ENCODE measurements at places on chromosomes 13 and 19.
A peak's percentile ranks its signal among the peaks of the same experiment; 100 is the strongest.

- peaks cover 12% of the 10 kb centered on the region for H3K36me3 ChIP-seq
- DNase-seq: no peak
- no peaks in the 10 kb centered on the region for H3K27me3 ChIP-seq
- no peak overlapping the region for H3K27ac ChIP-seq
Measured at GRCh38 chr19:57441979-57442752, 7.0 kb downstream of the ZNF749 start.

GRCh38 chr19:2974342-2975041 is 2.9 kb upstream of the TLE6 start:
- peaks cover 16% of the 10 kb centered on the region for H3K4me1 ChIP-seq
- H3K36me3 ChIP-seq: no peaks in the 10 kb centered on the region
- no peak overlapping the region for H3K27ac ChIP-seq
- H3K4me3 ChIP-seq: no peak overlapping the region

DNA sequence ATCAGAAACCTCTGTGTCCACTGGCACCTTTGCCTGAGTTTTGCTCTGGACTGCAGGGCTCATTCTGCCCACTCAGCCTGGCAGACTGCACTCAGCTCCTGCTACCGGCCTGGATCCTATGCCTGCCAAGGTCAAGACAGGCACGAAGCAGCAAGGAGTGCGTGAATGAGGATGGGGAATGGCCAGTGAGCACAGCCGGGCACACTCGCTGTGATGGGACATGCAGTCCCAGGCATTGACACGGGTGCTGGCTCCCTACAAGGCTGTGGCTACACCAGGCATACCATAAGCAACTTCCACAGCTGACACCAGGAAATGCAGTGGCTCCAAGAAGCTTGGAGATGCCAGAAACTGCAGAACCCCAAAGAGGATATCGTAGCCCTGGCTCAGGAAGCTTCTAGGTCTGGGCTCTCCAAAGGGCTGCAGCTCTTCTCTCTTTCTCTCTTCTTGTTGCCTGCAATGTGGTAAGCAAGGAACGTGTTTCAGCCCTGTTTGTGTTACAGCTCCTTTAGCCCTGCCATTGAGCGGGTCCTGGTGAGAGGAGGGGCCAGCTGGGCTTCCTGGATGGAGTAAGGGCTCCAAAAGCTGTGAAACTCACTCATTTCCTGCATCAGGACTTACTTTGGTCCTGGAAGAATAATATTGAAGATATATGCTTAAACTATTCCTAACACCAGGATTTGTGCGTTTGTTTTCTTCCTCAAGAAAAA is 832.6 kb upstream of the SLITRK5 start:
- no peaks in the 10 kb centered on the region for H3K36me3 ChIP-seq
- DNase-seq: no peak
- H3K27me3 ChIP-seq: no peaks in the 10 kb centered on the region

- no peaks in the 10 kb centered on the region for H3K27me3 ChIP-seq
- peaks cover 10% of the 10 kb centered on the region for H3K4me1 ChIP-seq
- no peaks in the 10 kb centered on the region for H3K36me3 ChIP-seq
- no peak overlapping the region for H3K27ac ChIP-seq
- H3K4me3 ChIP-seq: peak overlapping the region; percentile 74
Measured at GRCh38 chr19:53878776-53879139, 3.2 kb upstream of the PRKCG start.

GRCh38 chr13:85659493-85659892 is 139.7 kb downstream of the SLITRK6 start:
- H3K36me3 ChIP-seq: no peaks in the 10 kb centered on the region
- H3K27me3 ChIP-seq: no peaks in the 10 kb centered on the region
- no peaks in the 10 kb centered on the region for H3K4me1 ChIP-seq
- H3K27ac ChIP-seq: no peak overlapping the region
- DNase-seq: no peak

GRCh38 chr13:70623239-70623638 is 515.0 kb upstream of the KLHL1 start:
- H3K27ac ChIP-seq: no peak overlapping the region
- H3K4me1 ChIP-seq: no peaks in the 10 kb centered on the region
- DNase-seq: no peak
- no peak overlapping the region for H3K4me3 ChIP-seq
- no peaks in the 10 kb centered on the region for H3K27me3 ChIP-seq
- H3K36me3 ChIP-seq: no peaks in the 10 kb centered on the region

- no peak overlapping the region for H3K4me3 ChIP-seq
- H3K4me1 ChIP-seq: no peaks in the 10 kb centered on the region
- no peak overlapping the region for H3K27ac ChIP-seq
- no peaks in the 10 kb centered on the region for H3K36me3 ChIP-seq
- DNase-seq: no peak
Measured at GRCh38 chr19:13381827-13382632, 124.2 kb downstream of the CACNA1A start.

DNA sequence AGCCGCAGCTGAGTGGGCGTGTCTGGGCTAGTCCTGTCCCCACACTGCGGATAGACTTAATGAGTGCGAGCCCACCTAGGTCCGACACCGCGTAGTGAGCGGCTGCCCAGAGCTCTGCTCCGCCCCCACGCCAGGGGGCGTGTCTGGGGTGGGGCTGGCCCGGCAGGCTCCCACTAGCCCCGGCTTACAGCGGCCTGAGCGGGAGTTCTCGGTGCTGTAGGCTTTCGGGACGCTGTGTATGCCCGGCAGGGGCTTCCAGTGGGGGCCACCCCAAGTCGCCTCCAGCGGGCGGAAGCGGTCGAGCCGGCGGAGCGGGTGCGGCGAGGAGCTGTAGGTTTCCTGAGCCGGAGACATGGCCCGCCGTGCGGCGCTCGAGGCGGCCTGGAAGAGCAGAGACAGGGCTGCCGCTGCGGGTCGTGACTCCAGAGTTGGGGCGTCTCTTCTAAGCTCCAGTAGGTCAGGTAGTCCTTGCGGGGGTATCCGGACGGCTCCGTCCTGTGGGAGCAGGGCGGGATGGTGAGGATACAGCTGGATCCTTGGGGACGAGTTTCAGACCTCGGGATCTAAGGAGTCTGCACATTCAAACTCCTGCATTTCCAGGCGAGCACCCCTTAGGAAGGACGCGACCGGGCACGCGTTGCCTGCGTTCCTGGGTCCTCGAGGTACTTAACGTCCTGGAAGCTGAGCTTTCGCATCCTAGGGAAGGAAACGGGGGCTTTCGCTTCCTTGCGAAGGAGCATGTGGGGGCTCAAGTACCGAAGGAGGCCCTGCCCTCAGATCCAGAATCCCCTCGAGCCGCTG is 1.2 kb downstream of the CGB7 start:
- peak; percentile 83 for DNase-seq
- peak overlapping the region; percentile 51 for H3K4me3 ChIP-seq
- no peaks in the 10 kb centered on the region for H3K36me3 ChIP-seq
- H3K27ac ChIP-seq: no peak overlapping the region
- no peaks in the 10 kb centered on the region for H3K4me1 ChIP-seq

DNA sequence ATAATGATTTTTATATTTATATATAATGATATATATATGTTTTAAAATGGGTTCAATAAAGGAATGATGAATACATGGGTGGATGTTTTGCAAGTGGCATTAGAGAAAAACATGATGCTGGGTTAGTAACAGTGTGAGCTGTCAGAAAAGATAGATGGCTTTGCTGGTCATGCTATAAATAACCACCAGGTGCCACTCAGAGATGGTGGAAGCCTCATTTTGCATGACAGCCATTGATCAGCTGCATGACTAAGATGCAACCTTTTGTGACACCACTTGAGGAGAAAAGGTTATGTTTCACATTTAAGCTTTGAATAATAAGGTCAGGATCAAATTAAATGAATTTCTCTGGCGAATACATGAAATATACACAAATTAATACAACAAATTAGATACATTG is 737.7 kb downstream of the PCDH9 start:
- no peaks in the 10 kb centered on the region for H3K36me3 ChIP-seq
- H3K27me3 ChIP-seq: no peaks in the 10 kb centered on the region
- no peak for DNase-seq
- no peak overlapping the region for H3K4me3 ChIP-seq
- H3K27ac ChIP-seq: no peak overlapping the region

- H3K4me1 ChIP-seq: peaks cover 16% of the 10 kb centered on the region
- H3K36me3 ChIP-seq: no peaks in the 10 kb centered on the region
- no peak for DNase-seq
Measured at GRCh38 chr13:43368003-43368402, 344.6 kb downstream of the DNAJC15 start.

DNA sequence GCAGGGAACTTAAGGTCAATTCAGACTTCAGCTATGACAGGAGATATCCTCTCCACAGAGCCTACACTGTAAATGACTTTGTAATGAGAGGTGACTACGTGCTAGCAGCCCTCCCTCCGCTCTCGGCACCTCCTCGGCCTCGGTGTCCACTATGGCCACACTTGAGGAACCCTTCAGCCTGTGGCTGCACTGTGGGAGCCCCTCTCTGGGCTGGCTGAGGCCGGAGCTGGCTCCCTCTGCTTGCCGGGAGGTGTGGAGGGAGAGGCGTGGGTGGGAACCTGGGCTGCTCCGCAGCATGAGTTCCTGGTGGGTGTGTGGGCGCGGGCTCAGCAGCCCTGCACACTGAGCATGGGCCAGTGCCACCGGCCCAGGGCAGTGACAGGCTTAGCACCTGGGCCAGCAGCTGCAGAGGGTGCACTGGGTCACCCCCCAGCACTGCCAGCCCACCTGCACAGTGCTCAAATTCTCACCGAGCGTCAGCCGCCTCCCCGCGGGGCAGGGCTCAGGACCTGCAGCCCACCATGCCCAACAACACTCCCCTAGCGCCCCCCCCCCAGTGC is 137.6 kb upstream of the SPACA7 start:
- H3K27ac ChIP-seq: no peak overlapping the region
- DNase-seq: no peak
- H3K27me3 ChIP-seq: no peaks in the 10 kb centered on the region
- H3K4me1 ChIP-seq: no peaks in the 10 kb centered on the region
- no peak overlapping the region for H3K4me3 ChIP-seq

- no peaks in the 10 kb centered on the region for H3K27me3 ChIP-seq
- H3K4me3 ChIP-seq: no peak overlapping the region
- H3K27ac ChIP-seq: no peak overlapping the region
- H3K36me3 ChIP-seq: no peaks in the 10 kb centered on the region
- H3K4me1 ChIP-seq: peaks cover 4% of the 10 kb centered on the region
Measured at GRCh38 chr19:8054169-8054568, 1.6 kb downstream of the CCL25 start.

DNA sequence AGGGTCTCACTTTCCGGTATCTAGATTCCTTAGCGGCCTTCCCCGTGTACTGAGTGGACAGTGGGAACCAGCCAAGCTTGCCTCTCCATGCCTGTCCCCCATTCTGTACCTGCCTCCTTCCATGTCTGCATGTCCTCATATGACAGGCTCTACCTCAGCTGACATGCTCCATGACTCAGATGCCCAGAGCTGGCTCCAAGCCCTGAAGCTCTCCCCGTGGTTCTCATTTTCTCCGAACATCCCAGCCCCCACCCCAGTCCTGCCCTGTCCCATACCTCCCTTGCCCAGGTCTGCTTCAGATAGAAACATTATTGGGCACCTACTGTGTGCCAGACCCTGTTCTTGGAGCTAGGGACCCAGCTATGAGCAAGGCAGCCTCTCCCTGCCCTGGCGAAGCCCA is 17.1 kb upstream of the SHFL start:
- H3K4me3 ChIP-seq: no peak overlapping the region
- no peak for DNase-seq
- no peak overlapping the region for H3K27ac ChIP-seq
- H3K27me3 ChIP-seq: no peaks in the 10 kb centered on the region
- no peaks in the 10 kb centered on the region for H3K4me1 ChIP-seq

DNA sequence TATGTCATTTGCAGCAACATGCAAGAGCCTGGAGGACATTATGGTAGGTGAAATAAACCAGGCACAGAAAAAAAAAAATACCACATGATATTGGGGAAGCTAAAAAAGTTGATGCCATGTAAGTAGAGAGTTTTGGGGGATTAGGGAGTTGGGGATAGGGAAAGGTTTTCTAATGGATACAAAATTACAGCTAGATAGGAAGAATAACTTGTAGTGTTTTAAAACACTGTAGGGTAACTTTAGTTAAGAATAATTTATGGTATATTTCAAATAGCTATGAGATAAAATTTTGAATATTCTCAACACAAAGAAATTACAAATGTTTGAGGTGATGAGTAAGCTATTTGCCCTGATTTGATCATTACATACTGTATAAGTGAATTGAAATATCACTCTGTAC is 1456.7 kb upstream of the MIR17HG start:
- H3K4me1 ChIP-seq: no peaks in the 10 kb centered on the region
- H3K27me3 ChIP-seq: no peaks in the 10 kb centered on the region
- DNase-seq: no peak
- H3K4me3 ChIP-seq: no peak overlapping the region
- H3K36me3 ChIP-seq: no peaks in the 10 kb centered on the region

GRCh38 chr13:100234524-100235136 is 145.7 kb downstream of the PCCA start:
- peak; percentile 38 for DNase-seq
- no peaks in the 10 kb centered on the region for H3K36me3 ChIP-seq
- no peaks in the 10 kb centered on the region for H3K27me3 ChIP-seq
- H3K27ac ChIP-seq: no peak overlapping the region

- H3K36me3 ChIP-seq: no peaks in the 10 kb centered on the region
- H3K4me3 ChIP-seq: no peak overlapping the region
- H3K4me1 ChIP-seq: peaks cover 15% of the 10 kb centered on the region
- no peaks in the 10 kb centered on the region for H3K27me3 ChIP-seq
- DNase-seq: no peak
- H3K27ac ChIP-seq: no peak overlapping the region
Measured at GRCh38 chr19:50427997-50428425, 4.7 kb upstream of the MYBPC2 start.

DNA sequence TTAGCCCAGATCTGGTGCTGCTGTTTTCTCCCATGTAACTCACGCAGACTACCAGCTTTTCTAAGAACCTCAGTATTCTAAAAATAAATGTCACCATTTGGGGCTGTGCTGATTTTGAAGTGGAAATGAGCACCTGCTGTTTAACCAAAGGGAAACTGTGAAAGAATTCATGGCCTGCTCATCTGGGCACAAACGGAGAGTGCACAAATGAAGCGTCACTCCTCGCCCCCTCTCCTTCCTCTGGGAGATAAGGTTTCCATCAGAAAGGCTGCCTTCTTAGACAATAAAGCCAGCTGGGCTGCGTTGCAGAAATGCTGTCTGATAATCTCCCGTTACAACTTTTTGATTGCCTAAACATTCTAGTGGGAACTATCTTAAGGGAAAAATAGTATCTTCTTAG is 73.7 kb upstream of the SLC15A1 start:
- no peaks in the 10 kb centered on the region for H3K27me3 ChIP-seq
- H3K27ac ChIP-seq: no peak overlapping the region
- H3K4me3 ChIP-seq: no peak overlapping the region
- DNase-seq: no peak
- H3K4me1 ChIP-seq: peaks cover 20% of the 10 kb centered on the region

DNA sequence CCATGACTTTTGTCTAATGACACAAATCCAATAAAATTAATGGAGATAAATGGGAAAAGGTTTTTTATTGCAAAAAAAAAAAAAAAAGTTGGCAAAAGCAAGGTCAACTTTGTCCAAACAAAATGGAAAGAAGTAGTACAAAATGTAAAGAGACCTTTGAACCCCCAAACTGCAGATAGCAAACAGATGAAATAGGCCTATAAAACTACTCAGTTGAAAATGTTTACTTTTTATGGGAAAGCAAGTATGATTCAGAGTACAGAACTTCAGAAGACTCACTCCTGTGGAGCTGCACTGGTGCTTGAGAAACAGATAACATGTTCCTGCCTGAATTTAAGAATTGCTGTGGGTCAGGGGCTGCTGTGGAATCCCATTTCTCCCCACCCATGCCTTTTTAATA is 9.8 kb upstream of the ZNF177 start:
- H3K4me1 ChIP-seq: no peaks in the 10 kb centered on the region
- H3K27me3 ChIP-seq: no peaks in the 10 kb centered on the region
- no peak overlapping the region for H3K27ac ChIP-seq
- no peaks in the 10 kb centered on the region for H3K36me3 ChIP-seq

- no peak overlapping the region for H3K4me3 ChIP-seq
- H3K4me1 ChIP-seq: peaks cover 19% of the 10 kb centered on the region
- DNase-seq: no peak
- no peaks in the 10 kb centered on the region for H3K27me3 ChIP-seq
- no peak overlapping the region for H3K27ac ChIP-seq
Measured at GRCh38 chr19:35126624-35126959, 8.3 kb downstream of the LGI4 start.
